DMS79 treated with DMSO at 0.1 percent for 48 hours (cell line): ENCODE measurements at places on chromosomes 4 and X.

DNA sequence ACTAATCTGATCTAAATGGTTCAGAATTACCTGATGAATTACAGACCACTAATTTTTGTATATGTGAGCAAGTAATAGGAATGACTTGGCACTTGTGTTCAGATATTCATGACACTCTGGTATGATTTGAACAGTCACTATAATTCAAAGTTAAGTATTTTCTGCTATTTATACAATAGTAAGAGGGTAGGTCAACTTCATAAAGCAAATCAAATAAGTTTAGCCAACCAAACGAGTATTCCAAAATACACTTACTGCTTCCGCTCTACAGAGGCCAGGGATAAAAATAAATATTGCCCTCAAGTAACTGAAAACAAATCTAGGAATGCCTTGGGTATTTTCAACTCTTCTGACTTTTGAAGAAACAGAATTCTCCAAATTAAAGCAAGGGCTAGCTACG, 9.1 kb downstream of the EMCN start:
- DNase-seq = no peak

GRCh38 chrX:25069209-25069608, 53.4 kb upstream of the ARX start:
- no peak for DNase-seq

GRCh38 chr4:42628740-42629139, 28.2 kb downstream of the ATP8A1 start:
- no peak for DNase-seq

DNA sequence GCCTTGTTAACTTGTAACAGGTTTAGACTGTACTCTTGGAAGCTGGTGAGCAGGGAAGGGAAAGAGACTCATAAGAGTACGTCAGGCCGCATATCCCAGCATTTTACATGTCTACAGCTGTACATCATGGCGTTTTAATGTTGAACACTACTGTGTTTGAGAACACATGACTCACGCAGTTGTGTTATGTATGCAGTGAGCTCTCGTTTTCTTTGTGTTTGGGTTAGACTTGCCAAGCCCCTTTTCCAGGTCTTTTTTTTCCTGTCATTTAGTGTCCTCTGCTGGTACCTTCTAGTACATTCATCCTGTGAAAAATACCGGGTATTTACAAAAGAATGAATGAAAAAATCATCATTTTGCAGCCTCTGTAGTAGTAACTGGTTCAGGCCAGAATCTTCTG, 35.3 kb downstream of the SMS start:
- no peak for DNase-seq

GRCh38 chrX:47091149-47091775, 13.0 kb downstream of the RGN start:
- peak; percentile 57 for DNase-seq

GRCh38 chr4:1477045-1477840, 71.0 kb upstream of the NKX1-1 start:
- DNase-seq = no peak

DNA sequence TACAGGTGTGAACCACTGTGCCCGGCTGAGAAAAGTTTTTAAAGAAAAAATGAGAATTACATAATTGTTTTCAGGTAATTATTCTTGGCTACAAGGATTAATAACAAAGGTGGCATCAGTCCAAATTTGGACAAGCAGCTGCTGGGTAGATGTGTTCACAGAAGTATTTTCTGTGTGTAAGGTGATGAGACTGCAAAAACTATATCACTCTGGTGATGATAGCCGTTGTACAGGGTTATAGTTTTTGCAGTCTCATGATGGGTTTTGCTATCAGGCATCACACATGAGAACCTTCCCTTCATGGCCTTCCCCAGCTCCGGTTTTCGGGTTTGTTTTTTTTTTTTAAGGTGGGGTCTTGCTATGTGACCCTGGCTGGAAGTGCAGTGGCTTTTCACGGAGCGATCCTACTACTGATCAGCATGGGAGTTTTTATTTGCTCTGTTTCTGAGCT, 5.1 kb upstream of the SLC10A3 start:
- no peak for DNase-seq

- no peak for DNase-seq
These were observed 1.4 kb upstream of the CORIN start for GRCh38 chr4:47839259-47839658.

- no peak for DNase-seq
These were observed 877.8 kb upstream of the AGA start for GRCh38 chr4:178320003-178320402.

GRCh38 chrX:45424326-45424725, 223.7 kb upstream of the DIPK2B start:
- DNase-seq = no peak

GRCh38 chrX:17033225-17033624, 86.8 kb downstream of the REPS2 start:
- DNase-seq = no peak

DNA sequence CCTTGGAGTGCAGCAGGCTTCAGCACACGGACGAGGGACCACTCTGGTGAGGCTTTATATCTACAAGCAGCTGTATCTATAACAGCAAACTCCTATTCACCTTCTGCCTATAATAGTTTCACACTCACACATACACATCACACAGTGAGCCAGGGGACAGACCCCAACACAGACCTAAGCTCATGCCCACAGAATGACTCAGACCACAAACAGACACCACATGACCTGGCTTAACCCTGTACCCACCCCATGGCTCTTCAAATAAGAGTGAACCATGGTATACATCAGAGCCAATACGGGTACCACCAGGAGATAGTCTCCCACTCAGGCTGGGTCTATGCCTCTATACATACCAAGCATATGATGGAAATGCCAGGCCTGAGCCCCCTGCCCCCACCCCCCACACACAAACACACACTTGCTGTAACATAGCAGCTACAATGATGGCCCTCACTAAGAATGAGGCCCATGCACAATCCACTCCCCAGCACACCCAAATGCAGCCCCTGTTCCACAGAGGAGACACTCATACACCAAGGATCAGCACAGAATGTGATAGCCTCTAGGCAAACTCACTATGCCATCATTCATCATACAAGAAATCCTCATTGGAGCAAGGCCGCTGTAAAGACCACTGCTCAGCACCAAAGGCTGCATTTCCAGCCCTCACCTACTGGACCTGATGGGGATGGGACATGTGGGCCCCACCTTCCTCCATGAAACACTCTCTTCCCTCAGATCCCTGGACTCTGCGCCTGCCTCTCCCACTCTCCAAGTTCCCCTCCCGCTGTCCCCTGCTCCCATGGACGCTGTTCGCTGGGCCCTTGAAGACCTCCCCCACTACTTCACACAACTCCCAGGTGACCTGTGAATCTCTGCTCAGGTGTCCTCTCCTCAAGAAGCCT, 62.1 kb upstream of the XIAP start:
- DNase-seq = no peak

DNA sequence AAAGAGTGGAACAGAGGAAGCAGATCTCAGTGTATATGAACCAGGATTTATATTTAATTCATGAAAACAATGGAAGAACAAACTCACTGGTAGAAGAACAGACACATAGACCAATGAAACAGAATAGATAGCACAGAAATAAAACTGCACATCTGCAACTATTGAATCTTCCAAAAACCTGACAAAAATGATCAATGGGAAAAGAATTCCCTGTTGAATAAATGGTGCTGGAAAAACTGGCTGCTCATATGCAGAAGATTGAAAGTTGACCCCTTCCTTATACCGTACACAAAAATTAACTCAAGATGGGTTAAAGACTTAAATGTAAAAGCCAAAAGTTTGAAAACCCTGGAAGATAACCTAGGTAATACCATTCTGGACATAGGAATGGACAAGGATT, 391.0 kb downstream of the MAGEB5 start:
- no peak for DNase-seq

- no peak for DNase-seq
These were observed 16.8 kb upstream of the AMOT start for GRCh38 chrX:112857478-112857878.

DNA sequence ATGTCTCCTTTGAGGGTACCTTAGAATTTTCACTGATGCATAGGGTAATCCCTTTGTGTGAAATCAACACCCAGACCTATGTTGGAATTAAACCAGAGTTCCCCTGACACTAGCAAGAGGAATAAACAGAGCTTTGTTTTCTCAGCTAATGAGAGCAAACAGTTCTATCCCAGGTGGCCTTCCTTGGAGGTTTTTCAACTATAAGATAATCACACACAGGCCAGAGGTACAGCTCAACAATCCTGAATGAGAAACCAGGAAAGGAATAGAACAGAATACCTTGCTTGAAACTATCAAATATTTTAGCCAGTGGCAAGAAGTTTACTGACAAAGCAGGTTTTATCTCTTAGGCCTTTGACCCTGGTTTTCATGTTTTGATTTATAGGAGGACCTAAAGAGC, 100.2 kb downstream of the OTC start:
- DNase-seq = no peak

GRCh38 chr4:100811046-100811445, 293.2 kb upstream of the EMCN start:
- no peak for DNase-seq

DNA sequence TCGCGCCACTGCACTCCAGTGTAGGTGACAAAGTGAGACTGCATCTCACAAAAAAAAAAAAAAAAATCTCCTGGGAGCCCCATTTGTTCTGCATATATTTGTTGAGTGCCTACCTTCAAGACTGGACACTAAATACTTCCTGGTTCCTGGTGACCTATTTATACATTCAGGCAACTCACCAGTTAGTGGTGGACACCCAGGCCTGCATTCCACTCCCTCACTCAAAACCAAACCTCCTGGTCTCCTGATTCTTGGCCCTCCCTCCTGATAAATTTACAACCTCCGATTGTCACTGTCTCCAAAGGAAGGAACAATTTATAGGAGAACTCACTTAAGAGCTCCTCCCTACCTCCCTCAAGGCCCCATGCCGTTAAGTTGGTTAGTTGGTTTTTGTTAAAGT, 3.1 kb downstream of the SYAP1 start:
- DNase-seq = no peak

DNA sequence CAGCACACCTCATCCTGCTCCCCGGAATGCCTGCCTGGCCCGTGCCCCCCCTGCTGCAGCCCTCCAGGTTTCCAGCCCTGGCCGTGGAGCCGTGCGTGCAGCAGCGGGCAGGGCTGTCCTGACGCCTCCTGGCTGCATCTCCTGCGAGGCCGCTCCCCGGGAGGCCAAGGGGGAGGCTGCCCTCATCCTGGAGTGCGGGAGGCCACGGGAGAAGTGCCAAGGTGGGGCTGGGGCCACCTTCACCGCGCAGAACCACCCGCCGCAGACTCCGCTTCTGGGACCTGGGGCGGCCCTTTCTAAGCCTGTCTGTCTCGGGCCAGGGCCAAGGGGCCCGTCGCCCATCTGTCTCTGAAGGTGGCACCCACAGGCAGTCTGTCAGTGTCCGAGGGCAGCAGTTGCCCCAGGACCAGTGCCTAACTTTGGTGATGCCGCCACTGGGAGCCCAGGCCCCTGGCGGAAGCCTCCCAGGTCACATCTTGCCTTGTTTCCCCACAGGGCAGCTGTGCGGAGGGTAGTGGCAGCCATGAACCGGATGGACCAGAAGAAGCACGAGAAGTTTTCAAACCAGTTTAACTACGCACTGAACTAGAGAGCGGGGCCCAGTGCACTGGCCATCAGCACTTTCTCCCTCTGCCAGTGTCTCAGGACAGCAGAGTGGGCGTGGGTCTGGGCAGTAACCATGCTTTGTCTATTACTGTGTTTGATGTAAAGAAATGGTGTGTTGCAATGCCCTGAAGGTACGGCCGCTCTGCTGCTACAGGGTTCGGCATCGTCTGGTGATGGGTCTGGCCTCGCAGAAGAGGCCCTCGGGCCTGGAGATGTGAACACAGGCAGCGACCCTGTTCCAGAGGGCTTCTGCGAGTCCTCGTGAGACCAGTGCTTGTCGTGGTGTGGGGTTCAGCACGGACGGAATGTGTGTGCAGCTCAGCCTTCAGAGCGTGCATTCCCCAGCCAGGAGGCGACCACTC, 20.6 kb downstream of the NKX1-1 start:
- DNase-seq = no peak

DNA sequence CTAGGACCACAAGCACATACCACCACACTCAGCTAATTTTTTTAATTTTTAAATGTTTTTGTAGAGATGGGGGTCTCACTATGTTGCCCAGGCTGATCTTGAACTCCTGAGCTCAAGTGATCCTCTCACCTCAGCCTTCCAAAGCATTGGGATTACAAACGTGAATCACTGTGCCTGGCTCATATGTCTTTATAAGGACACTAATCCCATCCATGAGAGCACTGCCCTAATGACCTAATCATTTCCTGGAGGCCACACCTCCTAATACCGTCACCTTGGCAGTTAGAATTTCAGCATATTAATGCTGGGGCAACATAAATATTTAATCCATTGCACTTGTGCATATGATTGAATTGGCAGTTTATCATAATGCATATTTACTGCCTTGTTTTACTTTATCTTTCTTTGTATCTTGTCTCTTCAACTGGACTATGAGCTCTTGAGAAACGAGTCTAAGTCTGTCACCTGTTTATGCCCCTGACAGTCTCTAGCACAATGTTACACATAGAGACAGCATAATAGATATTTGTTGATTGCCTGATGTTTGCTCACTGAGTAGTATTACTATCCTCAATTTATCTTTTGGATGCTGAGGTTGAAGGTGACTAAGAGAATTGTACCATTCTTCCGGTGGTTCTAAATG, 172.0 kb downstream of the AASDH start:
- no peak for DNase-seq

DNA sequence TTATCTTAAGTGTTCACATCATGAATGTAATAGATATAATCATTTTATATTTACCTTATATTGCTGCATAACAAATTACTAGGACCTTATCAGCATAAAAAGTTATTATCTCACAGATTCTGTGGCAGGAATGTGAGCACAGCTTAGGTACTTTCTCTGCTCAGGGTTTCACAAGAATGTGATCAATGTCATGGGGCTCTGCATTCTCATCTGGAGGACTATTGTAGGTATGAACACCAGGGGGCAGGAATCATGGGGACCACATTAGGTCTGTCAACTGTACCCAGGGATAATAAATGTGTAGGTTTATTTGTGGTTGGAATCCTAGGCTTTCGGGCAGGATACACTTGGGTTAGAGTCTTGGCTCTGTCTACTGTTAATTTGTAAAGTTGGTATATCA, 519.2 kb downstream of the ARAP2 start:
- no peak for DNase-seq

DNA sequence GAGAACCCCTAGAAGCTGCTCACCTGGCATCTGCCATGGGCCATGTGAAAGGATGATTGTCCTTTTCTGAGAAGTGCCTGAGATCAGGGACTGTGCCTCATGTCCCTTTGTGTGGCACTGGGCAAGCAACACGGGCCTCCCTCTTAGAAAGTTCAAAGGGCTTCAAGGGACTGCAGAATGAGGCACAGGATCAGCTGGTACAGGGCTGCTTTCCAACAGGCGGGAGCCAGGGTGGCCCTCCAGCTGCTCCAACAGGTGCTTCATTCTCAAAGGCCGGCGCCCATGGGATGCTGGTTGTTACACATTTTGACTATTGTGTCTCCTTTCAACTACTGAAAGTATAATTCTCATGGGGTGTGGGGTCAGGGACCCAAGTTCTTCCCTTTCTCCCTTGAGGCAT, 114.7 kb downstream of the ENPP6 start:
- no peak for DNase-seq

DNA sequence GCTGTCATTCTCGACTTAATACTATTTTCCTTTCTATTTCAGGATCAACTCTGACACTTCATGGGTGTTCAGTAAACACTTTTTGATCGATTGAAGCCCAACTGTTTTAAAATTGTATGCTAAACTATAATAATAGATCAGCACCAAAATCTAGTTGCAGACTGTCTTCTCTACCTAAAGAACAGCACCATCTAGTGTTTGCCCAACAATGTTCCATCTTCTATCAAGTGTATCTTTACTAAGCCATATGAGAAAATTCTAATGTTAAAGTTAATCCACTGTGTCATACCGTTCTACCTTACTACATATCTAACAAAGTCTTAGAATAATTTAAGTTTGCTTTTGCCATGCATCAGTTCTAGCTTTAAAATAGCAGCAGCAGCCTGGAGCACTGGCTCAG, 113.0 kb upstream of the PRDX4 start:
- peak; percentile 0 for DNase-seq
